ENCODE measurements at places on chromosomes 11 and 22.
A peak's percentile ranks its signal among the peaks of the same experiment; 100 is the strongest.

- DNase-seq = no peak
Measured at GRCh38 chr11:29963036-29963435, 53.8 kb downstream of the KCNA4 start.

DNA sequence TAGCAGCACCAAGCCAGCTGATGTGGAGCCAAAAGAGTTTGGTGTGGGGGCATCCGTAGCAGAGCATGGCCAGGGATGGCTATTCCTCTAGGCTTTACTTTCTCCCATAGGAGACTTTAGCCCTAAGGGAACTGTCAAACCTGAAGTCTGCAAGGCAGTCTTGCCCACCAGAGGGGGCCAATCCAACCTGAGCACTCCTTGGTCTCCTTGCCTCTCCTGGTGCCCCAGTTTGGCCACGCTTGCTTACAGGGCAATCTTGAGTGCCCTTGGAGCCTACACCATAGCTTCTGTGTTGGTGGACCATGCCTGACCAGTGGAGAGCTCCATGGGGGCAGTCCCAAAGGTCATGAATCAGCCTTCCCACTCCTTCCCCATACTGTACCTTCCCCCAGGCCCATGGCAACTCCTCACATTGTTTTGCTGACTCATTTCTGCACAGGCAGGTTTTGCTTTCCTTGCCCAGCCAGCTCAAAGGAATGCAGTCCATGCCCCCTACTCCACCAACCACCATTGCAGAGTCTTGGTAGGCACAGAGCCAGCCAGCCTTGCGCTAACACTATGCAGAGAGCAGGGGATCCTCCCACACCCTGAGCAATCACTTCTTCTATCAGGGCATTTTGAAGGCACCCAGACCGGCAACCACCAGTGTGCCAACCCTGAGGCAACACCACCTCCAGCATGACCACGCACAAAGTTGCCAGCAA, 1421.2 kb upstream of the RAG2 start:
- no peak for DNase-seq

DNA sequence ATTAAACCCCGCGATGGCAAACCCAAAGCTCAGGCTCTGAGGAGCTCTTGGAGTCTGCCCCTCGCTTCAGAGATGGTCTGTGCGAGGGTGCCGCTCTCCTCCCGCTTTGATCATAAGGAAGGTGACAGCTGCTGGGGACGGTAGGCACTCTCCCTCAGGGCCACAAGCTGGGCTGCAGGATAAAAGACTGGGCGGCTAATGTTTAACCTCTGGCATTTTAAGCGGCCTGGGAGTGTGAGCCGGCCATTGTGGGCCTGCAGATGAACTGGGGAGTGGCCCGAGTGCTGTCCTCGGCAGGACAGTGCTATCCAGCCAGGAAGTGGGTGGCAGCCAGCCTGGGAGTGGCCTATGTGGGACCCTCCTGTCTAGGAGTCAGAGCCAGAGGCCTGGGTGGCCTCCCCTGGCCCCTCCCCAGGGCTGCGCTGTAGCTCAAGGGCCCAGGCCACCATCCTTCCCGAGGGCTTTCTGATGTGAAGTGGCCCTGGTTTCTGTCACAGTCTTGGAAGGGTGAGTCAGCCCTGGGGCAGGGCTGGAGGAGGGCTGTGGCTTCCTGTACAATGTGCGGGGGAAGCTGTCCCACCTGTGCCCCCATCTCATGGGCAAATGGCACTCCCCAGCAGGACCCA, 58.7 kb upstream of the PRODH start:
- no peak for DNase-seq

DNA sequence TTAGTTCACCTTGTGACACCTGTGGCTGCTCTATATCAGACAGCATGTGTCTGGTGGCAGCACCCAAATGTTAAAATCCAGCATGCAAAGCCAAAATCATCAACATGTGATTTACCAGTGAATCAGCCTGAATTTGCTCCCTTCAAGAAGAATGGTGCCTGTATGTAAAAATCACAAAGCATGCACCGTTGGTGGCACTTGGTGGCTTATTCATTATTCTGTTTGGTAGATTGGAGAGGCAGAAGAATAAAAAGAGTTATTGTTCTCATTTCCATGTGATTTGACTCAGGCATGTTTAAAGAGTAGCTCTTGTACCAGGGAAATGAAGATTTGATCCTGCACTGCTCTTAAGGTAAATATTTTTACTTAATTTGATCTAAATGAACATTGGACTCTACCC, 143.9 kb upstream of the MPPED2 start:
- no peak for DNase-seq

- no peak for DNase-seq
Measured at GRCh38 chr11:86990515-86990914, 35.3 kb upstream of the FZD4 start.

- peak; percentile 14 for DNase-seq
Measured at GRCh38 chr11:2443406-2443805, 908 bp downstream of the TRPM5 start.

- no peak for DNase-seq
Measured at GRCh38 chr11:130178441-130179339, 19.1 kb downstream of the ST14 start.

DNA sequence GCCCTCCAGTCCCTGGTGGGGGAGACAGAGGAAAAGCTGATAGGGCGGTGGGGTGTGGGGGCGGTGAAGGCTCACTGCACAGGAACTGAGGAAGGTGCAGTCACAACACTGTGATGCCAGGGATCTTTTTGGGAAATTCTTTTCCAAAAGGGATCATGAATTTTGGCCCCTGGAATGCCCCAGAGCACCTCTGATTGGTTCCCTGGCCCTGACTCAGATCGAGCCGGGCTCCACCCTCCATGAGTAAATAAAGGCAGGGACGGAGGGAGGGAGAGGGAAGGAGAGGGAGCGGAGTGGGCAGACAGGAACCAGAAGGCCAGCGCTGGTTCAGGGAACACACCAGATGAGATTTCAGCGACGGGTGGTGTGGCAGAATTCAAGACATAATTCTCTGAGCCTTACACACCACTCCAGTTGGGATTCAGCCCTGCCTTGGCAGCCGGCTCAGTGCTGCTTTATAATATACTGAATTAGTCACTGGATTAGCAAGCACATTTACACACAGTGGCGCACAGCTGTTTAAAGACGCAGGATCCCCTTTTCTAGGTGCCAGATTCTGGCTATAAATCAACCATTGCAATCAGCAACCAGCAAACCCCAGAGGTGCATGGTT, 80.3 kb downstream of the ETS1 start:
- no peak for DNase-seq

DNA sequence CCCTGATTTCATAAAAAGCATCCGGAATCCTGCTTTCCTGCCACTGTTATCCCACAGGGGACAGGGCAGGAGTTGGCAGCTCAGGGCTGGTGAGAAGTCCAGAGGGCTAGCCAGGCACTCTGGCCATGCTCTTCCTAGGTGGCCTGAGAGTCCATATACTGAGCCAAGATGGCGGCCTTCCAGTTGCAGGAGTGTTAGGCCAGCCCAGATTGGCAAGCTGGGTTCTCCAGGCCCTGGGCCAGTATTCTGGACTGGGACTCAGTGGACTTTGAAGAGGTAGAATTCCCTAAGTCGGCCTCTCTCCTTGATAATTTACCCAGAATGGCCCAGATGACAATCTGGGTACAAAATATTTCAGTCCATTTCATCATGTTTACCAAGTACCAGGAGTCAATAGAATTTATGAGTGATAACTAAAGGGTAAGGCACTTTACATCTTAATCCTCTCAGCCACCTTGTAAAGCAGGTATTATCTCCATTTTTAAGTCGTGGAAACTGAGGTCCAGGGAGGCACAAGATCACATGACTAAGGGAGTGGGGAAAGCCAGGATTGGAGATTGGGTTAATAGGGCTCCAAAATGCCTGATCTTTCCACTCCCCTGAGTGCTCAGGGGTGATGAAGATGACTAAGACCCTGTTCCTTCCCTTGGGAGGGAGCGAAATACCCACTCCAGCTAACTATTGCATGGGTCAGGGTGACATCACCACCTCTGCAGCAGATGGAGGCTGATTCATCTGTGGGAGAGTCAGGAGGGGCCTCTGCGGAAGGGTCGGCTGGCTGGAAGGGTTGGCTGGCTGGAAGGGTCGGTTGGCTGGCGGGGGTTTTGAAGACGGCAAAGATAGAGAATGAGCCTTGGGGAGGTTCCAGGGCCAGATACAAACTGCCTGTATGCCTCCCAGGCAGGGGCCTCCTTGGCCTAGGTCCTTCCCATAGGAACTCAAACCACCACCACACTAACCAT, 1.2 kb upstream of the MICALL1 start:
- no peak for DNase-seq

DNA sequence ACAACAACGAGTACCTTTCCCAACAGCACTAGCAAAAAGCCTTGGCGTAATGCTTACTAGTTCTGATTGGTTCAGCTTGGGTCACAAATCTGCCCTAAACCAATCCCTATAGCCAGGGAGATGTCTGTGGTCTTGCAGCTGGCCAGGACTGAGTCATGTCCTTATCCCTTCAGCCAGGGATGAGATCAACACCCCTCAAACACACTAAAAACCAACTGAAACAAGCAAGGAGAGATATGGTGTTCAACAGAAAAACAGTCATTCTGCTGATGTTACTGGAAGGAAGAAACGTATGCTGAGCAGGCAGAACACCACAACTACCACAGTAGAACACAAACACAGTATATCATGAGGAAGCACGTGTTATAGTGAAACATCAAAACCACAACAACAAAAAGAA, 375.6 kb downstream of the LARGE1 start:
- DNase-seq = no peak
